Osteocyte (in vitro differentiated cells): ENCODE measurements at places on chromosomes 6 and 20. TPM values are rescaled to one million over a fixed set of nuclear protein-coding genes. Genes with fewer than 3 reads are reported as not detected.

Gene ZBTB12
- total RNA-seq: 8.3 and 8.8 TPM in 2 replicates

Gene WFDC2
- not detected in 2 replicates for total RNA-seq

Gene ZSCAN23
- total RNA-seq: 5.4 and 6.0 TPM in 2 replicates

Gene FRS3
- 3.4 and 3.9 TPM in 2 replicates for total RNA-seq

Gene NDRG3
- total RNA-seq: 32.2 and 33.5 TPM in 2 replicates

Gene SH3BGRL2
- total RNA-seq: 1.5 and 1.9 TPM in 2 replicates

Gene GPSM3
- 7.5 TPM in 2 replicates for total RNA-seq

Gene OR5V1
- total RNA-seq: not detected in 2 replicates

Gene PRRT1
- 1.2 and 2.1 TPM in 2 replicates for total RNA-seq

Gene MATN4
- not detected in 2 replicates for total RNA-seq

Gene CSNK2A1
- 129 TPM in 2 replicates for total RNA-seq

DNA sequence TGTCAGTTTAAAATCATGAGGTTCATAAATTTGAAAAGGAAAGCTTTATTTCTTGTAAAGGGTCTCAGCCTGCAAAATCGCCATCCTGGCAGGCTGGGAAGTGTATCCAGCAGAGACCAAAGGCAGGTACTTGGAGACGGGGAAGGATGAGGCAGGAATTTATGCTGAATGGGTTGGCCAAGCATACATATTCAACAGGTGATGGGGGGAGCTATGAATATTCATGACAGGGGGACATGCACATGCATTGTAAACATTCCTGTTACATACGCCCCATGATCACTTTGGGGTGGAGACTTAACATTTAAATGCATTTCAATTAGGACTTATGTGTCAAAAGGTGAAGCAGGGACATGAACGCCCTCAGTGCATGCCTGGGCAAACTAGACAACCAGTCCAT lies 9.8 kb upstream of the SLC22A1 start:
- DNase-seq: no peak

GRCh38 chr20:54065601-54066038 lies 4.8 kb downstream of the BCAS1 start:
- no peak for DNase-seq

GRCh38 chr20:44997171-44997570 lies 30.9 kb downstream of the STK4 start:
- DNase-seq: no peak

DNA sequence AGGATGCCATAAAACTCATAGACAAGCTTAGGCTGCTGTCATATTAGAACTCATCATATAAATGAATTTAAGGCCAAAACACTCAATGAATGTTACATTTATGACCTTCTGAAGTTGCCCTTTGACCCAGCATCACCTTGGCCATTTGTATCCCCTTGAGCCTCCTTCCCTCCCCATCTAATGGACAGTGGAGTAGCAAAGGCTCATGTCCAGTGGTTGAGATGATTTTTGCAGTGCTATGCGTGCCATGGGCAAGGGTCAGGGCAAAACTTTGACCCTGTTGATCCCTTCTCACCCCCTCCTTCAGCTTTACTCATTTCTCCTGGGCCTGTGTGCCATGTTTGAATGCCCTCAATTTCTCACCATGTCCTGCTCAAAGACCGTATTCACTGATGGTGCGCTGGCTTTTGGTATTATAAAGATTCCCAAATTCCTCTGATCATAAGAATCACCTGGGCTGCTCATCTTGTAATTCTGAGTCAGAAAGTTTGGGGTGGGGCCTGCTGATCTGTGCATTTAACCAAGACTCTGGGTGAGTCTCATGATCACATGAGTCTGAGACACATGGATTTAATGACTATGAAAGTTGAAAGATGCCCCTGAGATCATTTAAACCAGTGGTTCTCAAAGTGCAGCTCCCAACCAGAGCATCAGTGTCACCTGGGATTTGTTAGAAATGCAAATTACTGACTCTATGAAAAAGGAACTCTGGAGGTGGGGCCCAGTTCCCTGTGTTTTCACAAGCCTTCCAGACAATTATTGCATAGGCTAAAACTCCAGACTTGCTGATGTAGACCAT lies 57.5 kb upstream of the IL20RA start:
- DNase-seq: no peak

DNA sequence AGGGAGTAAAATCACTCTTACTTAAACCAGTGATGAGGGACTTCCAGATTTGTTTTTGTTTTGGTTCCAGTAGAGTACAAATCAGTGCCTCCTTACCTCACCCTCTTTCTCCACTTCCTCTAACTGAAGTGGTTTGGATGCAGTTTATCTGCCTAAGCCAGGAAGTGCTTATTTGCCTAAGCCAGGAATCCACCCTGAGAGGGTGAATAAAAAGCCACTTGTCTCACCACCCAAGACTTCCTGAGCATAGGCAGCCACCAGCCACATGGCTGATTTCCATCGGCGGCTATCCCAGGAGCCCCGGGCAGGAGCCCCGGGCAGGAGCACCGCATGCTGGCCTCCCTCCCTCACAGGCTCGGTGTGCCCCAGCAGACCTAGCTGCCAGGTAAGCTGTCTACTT lies 12.0 kb downstream of the LRP11 start:
- no peak for DNase-seq

GRCh38 chr6:44575644-44576043 lies 188.1 kb downstream of the CDC5L start:
- no peak for DNase-seq

- peak; percentile 34 for DNase-seq
These were observed 47.0 kb downstream of the GNAS start for GRCh38 chr20:58899512-58899911.

- DNase-seq: no peak
These were observed 195.3 kb downstream of the SYNE1 start for GRCh38 chr6:152441902-152442301.

- DNase-seq: peak; percentile 96
These were observed at the start of gene USP49 for GRCh38 chr6:41895300-41896233. Gene USP49 (minus strand): TSS chr6:41895375. CDS start chr6:41806983, 88,392 bp downstream.

- no peak for DNase-seq
These were observed 237.6 kb upstream of the CDH4 start for GRCh38 chr20:61014491-61014890.

DNA sequence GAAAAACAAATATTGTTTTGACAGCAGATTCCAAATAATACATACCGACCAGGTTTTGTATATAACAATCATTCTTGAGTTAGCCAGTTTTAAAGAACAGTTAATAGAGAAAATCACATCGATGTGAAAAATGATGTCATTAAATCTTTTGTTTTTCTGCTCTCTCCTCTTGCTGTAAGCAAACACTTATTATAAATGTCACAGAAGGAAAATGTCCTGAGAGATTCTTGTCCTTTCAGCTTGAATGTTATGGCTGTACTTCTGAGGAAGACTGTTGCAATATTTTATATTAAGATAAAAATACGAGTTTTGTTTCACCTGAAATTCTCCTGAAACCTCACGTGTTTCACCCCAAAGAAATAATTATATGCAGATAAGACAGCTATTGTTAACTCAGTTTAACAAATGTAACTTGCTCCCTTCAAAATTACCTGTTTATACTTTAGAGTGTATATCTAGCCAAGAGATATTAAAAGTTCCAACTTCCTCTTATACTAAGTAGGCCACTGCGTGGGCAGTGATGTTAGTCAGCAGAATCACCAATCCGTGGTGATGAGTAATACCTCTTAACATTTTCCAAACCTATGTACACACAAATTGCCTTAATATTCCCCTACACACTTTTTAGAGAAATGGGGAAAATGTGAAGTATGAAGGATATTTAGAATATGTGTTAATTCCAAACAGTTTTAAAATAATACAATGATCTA lies 1111.4 kb upstream of the CITED2 start:
- DNase-seq: no peak

DNA sequence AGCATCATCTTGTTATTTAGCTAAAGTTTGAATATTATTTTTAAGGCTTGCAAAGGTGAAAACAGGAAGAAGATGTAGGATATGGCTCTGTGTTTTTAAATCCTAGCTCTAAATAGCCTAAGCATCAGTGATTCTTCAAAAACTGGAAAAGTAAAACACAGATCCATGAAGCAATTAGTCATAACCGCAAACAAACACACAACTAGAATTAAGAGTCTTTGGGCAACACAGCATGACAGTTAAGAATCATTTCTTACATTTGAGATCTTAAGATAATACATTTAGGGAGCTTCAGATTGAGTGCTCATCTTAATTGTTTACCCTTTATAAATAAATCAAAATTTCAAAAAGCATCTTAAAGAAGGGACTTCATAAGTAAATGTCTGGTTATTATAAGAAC lies 115.8 kb upstream of the MAP7 start:
- DNase-seq: no peak

DNA sequence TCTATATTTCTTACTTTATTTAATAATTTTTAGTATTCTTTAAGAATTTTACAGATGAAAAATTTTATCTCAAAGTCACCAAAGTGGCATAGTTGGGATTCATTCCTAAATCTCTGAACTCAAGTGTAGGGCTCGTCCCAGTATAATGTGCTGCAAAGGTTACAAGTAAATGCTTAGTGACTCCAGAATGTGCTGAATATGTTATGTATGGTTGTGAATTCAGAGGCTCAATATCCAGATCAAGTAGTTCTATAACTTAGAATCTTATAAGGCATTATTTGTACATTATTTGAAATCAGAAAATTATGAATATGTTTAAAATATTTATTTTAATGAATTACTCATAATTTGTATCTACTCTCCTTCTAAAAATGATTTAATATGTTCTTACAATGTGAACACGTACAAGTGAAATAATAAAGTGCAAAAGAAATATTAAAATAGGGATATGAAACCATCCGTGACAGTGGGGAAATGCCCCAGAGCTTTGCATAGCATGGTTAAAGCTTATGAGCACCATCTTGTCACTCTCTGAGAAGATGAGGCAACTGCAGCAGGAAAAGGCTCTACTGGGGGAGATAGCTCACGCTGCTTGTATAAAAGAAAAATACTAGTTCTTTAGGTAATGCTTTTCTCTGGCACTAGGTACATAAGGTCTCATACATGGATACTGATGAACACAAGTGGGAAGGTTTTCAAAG lies 259.0 kb downstream of the FOXC1 start:
- no peak for DNase-seq

DNA sequence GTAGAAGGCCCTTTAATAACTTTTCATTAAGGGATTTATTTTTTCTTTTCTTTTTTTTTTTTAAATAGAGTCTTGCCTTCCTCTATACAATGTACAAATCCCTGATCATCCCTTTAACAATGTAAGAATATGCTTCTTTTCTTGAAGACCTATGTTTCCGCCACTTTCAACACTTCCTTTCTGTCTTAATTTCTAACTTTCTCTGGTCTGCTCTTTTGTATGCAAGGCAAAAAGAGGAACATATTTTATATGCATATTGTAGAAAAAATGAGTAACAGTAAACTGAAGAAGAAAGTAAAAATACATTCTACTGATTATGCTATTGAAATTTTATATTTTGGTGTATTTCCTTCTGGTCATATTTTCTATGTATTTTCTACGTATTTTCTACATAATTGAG lies 484.7 kb downstream of the TFAP2B start:
- no peak for DNase-seq

DNA sequence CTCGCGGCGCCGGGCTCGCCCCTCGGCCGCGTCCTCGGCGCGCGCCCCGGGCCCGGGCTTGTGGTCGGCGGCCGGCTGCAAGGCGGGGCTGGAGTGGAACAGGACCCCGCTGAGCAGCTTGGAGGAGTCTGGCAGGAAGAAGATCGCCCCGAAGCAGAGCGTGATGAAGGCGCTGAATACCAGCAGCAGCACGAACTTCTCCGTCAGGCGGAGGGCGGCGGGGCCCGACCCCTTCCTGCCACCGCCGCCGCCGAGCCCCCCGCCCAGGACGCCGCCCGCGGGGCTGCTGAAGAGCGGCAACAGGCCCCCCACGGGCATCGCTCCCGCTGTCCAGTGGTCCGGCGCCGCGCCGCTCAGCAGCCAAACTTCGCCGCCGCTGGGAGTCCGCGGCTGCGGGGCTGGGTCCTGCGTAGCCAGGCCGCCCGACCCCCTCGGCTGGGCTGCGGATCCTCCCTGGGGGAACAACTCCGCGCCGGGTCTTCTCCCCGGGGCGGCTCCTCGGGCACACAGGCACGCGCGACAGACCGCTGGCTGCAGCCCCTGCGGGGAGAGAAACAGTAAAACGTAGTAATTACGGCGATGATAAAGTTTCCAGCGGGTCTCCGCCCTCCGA lies 707 bp downstream of the MAN1A1 start:
- DNase-seq: no peak

- no peak for DNase-seq
These were observed 103.1 kb upstream of the ESR1 start for GRCh38 chr6:151704383-151704782.

- peak; percentile 69 for DNase-seq
These were observed 153.1 kb upstream of the RPS6KA2 start for GRCh38 chr6:166779963-166780683.

GRCh38 chr6:43673444-43674084 lies 14.0 kb downstream of the MRPS18A start:
- no peak for DNase-seq

- DNase-seq: no peak
These were observed 17.5 kb upstream of the PLCG1 start for GRCh38 chr20:41119614-41120561.

DNA sequence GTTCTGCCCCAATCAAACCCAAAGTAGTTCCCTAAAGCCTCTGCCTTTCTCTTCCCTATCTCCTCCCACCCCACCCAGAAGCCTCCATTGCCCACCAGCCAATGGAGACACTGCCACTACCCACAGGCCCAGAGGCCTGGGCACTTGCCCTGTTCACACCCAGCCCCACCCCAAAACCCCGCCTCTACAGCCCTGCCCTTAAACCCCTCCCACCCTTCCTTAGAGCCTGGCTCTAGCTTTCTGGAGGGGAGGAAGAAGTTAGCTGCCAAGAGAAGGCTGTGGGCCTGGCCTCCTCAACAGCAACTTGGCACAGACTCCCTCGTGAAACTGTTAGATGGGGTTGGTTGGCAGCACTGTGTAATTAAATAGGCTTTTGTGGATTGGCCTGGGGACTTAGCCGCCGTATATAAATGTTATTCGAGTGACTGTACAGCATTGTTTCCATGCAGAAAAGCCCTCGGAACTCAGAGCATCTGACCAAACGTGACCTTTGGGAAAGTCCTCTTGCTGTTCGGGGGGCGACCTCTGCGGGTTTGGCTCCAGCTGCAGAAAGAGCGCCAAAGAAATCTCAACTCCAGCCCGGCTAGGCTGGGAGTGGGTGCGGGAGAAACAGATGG lies 31.4 kb downstream of the COL11A2 start:
- DNase-seq: no peak

- DNase-seq: peak; percentile 89
These were observed at the start of gene SCGN for GRCh38 chr6:25652007-25652515. Gene SCGN (plus strand): TSS chr6:25652215. CDS start chr6:25652404, 189 bp downstream.

GRCh38 chr20:41344477-41344876 lies 3.9 kb downstream of the LPIN3 start:
- no peak for DNase-seq

DNA sequence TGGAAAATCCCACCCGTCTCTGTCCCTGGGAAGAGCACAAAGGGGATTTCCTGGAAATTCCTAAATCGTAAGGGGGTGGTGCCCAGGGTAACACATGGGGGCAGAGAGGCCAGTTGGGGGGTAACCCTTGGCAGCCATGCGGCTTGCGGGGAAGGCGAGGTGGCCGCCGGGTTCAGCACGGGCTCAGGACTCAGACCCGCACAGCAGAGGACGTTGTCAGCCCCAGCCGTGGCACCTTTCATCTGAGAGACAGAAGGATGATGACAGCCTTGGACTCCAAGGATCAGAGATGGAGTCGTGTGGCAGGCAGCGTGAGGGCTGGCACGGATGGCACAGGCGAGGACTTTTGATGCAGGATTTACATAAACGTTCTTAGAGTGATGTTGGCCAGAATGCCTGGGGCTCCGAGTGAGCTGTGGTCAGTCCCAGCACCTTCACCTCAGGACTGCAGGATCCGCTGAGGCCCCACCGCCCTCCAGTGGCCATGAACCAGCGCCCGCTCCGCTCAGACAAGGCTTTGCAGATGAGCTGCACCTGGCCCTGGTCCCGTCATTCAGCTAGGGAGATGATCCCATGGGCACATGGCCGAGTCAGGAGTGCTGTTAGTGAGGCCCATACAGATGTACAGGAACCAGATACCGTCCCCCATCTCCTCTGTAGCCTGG lies 190.3 kb downstream of the TAF4 start:
- no peak for DNase-seq
